ENCODE measurements at places on chromosomes 7 and 10. TPM values are rescaled to one million over a fixed set of nuclear protein-coding genes. Genes with fewer than 3 reads are reported as not detected.
A peak's percentile ranks its signal among the peaks of the same experiment; 100 is the strongest.

GRCh38 chr7:132789281-132789680, 213.0 kb upstream of the PLXNA4 start:
- DNase-seq = no peak

DNA sequence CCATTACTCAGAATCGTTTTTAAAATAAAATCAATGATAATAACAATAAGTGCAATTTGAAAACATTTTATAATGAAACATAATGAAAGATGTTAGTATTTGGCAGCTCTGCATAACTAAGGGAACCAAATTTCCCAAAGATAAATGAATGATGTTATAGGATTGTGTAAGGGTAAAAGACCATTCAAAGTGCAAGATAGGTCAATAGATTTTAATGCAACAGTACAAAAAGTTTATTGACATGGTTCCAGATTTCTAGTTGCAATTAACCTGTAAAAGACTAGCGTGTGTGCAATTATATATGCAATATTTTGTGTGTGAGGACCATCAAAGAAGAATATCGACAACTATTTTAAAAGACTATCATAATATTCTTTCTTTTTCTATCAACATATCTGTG, 122.3 kb downstream of the MDFIC start:
- DNase-seq = no peak

- no peak for DNase-seq
These were observed 92.3 kb upstream of the ELMO1 start for GRCh38 chr7:37540917-37541316.

DNA sequence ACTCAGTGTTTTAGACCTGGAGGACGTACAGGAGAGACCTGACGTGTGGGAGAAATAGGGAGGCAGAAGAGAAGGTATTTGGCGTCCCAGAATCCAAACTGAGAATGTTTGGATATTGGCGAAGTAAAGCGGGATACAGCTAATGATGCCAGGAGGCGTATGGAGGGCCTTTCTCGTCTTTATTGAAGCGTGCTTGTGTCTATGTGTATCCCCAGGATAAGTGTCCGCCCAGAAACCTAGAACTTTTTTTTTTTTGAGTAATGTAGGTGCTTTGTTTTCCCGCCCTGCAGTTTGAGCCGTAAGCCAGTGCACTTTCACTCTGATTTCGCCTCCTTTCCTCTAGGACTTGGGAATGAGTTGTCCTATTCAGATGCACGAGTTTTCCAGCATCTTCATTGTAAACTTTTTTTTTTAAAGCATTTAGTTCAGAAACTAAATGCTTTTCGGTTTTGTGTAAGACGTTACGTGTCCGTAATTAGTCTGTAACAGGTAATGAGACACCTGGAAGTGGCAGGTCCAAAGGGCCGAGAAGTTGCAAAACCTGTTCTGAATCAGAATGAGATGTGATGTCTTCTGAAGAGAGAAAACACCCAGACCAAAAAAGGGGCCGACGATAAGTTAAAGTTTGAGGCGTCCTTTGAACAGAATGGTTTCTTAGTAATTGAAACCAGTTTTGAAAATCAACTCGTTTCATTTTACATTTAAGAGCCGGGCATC, 746 bp downstream of the ARL5B start:
- DNase-seq = peak; percentile 23

DNA sequence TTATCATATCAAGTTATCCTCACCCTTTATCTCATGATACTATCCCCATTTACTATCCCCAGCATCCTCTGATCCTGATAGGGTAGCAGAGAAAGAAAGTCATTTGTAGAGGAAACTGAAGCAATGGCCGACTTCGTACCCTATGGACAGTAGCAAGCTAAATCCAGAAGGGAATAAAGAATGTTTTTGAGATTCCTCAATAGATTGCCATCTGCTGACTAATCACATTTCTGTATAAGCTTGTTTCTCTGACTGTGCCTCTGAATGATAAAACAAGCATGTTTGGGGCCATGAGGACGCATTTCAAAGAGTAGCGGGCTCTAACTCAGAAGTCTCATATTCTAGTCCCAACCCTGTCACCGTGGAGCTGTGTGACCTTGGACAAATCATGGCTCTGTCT, 13.2 kb upstream of the FAM107B start:
- DNase-seq = no peak

- DNase-seq = no peak
These were observed 5.1 kb downstream of the CCDC71L start for GRCh38 chr7:106655703-106656498.

GRCh38 chr10:99685597-99685967, 26.3 kb downstream of the ENTPD7 start:
- no peak for DNase-seq

- DNase-seq = no peak
These were observed 25.9 kb downstream of the CTBP2 start for GRCh38 chr10:125134483-125134848.

The IGFBP1 gene
- total RNA-seq = not detected

The SPDYE1 gene
- total RNA-seq = not detected

The ABCA13 gene
- total RNA-seq = 0.04 TPM

All from HFFc6 (cell line).